ENCODE measurements at places on chromosomes 4 and X.
A peak's percentile ranks its signal among the peaks of the same experiment; 100 is the strongest.

- DNase-seq, result no peak
Measured at GRCh38 chr4:81369886-81370285, 101.8 kb downstream of the RASGEF1B start.

GRCh38 chr4:151167561-151167960 is 68.1 kb downstream of the RPS3A start:
- DNase-seq, result no peak

DNA sequence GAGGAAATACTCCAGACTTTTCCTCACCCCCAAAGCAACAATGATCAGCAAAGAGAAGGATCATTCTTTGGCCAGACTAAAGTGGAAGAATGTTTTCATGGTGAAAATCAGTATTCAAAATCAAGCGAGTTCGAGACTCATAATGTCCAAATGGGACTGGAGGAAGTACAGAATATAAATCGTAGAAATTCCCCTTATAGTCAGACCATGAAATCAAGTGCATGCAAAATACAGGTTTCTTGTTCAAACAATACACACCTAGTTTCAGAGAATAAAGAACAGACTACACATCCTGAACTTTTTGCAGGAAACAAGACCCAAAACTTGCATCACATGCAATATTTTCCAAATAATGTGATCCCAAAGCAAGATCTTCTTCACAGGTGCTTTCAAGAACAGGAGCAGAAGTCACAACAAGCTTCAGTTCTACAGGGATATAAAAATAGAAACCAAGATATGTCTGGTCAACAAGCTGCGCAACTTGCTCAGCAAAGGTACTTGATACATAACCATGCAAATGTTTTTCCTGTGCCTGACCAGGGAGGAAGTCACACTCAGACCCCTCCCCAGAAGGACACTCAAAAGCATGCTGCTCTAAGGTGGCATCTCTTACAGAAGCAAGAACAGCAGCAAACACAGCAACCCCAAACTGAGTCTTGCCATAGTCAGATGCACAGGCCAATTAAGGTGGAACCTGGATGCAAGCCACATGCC is 89.7 kb downstream of the TET2 start:
- no peak for DNase-seq

- no peak for DNase-seq
Measured at GRCh38 chr4:47367761-47368160, 95.7 kb downstream of the COMMD8 start.

GRCh38 chrX:121179972-121180371 is 132.6 kb downstream of the GLUD2 start:
- no peak for DNase-seq

DNA sequence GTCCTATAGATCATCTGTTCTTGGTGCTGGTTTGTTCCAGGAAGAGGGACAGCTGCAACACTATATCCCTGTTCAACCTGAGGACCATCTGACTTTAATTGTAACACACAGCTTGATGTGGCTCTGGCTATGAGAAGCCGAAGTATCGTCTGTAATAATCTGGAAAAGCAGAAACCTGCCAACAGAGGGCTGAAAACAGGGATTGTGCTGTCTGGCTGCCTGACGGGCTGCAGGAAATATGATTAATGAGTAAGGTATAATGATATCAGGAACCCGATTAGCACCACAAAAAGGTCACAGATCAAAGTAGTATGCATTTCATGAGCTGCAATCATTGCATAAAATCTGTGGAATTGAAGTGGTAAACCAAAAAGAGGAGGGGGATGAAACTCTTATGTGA is 170.4 kb upstream of the MAB21L2 start:
- DNase-seq, result no peak

- DNase-seq, result no peak
Measured at GRCh38 chrX:108303682-108304081, 134.5 kb downstream of the COL4A6 start.

DNA sequence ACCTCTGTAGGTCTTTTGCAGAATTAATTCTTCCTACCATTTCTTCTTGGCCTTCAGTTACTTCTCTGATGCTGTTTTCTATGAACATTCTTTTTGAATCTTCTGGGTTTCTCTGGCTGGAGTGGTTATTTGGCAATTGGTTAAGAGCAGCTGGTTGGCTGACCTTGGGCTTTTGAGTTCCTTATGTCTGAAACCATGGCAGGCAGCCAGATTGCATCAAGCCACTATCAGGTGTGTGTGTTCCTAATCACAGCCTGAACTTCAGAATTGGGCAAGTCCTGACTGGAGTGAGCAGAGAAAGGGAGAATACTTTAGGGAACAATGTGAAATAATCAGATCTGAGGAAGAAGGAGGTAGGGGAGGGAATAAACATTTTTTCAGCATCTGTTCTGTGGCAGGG is 90.2 kb downstream of the ARHGAP10 start:
- peak; percentile 37 for DNase-seq
